ENCODE measurements at places on chromosomes 12 and 14. TPM values are rescaled to one million over a fixed set of nuclear protein-coding genes. Genes with fewer than 3 reads are reported as not detected.

DNA sequence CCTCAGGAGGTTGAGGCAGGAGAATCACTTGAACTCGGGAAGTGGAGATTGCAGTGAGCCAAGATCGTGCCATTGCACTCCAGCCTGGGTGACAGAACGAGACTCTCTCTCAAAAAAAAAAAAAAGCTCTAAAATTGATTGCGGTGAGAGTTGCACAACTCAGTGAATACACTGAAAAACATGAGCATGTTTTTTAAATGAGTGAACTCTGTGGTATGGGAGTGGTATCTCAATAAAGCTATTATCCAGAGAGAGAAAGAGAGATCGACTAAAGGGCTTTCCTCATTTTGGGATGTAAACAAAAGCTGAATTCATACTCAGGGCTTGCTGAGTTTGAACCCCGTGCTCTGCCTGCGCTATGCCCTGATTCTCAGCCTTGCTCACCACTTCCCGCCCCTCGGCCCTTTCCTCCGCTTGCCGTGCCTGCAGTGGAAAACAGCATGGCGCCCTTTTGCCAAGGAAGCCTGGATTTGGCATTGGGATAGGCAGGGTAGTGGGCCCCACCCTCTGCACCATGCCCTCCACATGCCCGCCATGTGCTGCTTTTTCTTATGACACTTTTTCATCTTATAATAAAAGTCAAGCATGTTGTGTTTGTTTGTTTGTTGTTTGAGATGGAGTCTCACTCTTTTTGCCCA, 102.5 kb downstream of the LGMN start:
- no peak for DNase-seq

FAM181A gene
- not detected for total RNA-seq

DNA sequence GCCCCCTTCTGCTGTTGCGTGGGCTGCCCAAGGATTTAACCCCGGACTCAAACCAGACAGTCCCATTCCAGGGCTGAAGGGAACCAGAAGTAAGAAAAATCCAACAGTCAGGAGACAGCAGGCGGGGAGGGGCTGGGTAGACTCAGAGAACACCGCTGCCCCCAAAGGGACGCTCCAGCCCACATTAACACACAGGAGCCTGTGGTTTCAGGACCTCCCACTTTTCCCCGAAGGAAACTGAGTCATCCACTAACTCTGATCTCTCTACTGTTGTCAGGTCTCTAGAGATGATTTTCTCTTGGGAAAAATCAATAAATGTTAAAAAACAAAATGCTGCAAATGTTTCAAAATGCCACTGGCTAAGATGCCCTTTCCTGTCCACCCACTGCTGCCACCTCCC, 41.6 kb downstream of the FBXO21 start:
- no peak for DNase-seq

DNA sequence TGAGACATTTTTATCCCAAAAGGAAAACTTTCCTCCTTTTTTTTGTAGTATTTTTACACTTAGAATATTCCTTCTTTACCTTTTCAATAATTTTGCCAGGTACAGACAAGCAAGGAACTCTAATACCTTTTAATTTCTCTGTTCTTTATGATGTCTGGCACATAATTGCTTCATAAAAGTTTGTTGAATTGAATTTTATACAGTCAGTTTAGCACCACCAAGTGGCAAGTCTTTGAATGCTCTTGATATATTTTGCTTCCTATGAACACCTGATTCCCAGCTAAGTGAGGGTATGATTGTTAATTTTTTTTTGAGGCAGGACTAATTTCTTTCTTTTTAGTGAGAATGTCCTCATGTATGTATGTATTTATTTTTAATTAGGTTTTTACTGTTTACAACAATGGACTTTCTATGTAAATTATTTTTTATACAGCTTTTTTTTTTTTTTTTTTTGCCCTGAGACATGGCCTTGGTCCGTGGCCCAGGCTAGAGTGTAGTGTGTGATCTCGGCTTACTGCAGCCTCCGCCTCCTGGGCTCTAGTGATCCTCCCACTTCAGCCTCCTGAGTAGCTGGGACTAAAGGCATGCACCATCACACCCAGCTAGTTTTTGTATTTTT, 6.9 kb downstream of the TBC1D15 start:
- no peak for DNase-seq

DNA sequence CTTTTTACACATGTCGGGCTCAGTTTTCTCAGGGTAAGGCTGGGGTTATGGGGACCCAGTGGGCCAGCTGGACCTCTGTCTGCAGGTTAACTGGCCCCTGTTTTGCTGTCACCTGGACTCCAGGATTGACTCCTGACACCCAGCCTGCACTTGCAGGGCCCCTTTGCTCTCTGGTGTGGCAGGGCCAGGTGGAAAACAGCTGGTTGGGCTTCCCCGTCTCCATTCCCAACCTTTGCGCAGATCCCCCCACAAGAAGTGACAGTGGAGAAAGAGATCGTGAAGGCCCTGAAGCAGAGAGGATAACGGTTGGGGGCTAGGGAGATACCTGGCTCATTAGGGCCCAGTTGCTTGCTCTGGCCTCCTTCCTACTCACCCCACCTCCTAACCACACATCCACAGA, 1.5 kb upstream of the PPP1R1A start:
- no peak for DNase-seq

DNA sequence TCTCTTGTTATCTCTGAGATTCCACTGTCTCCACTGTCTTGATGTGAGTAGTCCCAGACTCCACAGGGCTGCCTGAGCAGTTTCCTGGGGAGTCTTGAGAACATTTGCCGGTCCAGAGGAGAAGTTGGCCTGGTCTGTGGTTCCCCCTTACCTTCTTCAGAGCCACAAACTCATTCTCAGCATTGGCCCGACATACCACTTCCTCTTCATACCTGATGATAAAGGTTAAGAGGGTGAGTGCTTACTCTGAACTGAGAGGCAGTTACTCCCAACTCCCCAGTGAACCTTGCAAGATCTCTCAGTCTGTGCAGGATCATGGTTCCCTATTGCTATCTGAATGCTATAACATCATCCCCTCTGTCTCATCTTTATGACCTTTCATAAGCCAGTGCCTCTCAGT, 2.6 kb downstream of the KRT84 start:
- no peak for DNase-seq

- no peak for DNase-seq
These were observed 96.6 kb downstream of the SPTSSA start for GRCh38 chr14:34365309-34365915.

GRCh38 chr14:76227450-76228050, 75.8 kb downstream of the GPATCH2L start:
- DNase-seq, result no peak

All from uterus (tissue), 4 donors.